ENCODE measurements at places on chromosomes 11 and 22.

DNA sequence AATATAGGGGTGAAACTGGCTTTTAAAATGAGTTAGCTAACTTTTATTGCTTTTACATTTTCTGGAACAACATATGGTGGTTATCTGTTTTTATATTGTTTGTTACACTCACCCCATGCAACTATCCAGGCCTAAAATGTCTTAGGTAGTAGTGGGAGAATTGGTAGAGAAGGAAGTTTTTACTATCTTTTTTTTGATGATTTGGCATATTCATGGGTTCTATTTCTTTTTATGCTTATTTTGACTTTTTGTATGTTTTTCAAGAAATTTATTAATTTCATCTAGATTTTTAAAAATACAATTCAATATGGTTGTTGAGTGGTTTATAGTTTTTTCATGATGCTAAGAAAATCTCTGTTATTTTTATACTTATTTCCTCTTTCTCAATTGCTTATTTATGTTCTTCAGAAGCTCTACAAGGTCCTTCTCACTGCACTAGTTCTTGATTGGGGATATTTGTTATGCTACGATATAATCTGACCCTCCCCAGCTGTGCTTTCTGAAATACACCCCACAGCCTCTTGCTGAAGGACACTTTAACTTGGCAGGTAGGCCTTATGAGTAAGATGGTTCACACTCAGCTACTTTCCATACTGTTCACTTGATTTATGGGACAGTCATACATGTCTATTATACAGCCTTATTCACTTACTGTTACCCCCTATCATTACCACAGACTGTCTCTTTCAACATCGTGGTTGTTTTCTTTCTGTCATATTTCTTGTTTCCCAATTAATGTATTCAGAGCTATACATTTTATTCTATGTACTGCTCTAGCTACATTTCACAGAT is 431.2 kb downstream of the METTL15 start:
- no peak for DNase-seq

GRCh38 chr11:128026596-128026995 is 560.8 kb downstream of the ETS1 start:
- DNase-seq: no peak

- no peak for DNase-seq
Observed at GRCh38 chr11:18731949-18732821, 6.2 kb upstream of the IGSF22 start.

DNA sequence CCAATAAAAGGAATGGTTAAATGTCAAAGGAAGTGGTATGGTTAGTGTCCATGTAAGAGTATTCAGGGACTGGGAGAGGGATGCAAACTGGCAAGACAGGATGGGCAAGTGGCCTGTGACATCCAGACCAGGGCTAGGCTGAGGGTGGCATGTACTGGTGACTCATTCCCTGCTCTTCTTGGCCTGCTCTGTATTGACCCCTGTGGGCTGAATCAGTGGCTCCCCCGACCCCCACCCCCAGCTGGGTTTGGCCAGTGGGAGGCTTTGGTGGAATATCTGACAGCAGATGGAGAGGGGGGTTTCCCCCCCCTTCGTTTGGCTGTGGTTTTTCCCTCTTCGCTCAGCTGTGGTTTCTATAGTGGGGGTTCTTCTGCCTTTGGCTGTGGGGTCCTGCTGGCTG is 87.7 kb downstream of the CSNK2A3 start:
- no peak for DNase-seq

DNA sequence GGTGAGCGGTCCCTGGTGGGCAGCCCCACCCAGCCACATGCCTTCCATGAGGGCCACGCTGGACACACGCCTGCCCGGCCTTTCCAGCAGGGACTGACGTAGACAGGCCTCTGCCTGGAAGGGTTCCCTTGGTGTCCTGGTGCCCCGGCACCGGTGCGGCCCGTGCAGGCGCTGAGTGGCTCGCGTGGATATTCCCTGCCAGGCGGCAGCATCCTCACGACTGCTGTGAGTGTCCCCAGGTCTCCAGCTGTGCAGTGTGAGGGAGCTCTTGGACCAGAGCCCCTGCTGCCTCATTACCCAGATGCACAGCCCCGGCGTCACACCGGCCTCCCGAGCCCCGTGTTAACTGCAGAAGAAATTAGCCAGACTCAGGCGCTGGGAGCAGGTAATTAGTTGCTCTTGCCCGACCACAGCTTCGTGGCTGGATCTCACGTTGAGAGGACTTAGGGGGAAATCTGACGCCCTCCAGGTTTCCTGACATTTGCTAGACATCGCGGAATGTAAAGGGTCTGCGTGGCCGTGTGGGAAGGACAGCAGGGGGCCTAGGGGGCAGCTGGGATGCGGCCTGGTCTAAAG is 1196.3 kb downstream of the BRD1 start:
- DNase-seq: no peak

DNA sequence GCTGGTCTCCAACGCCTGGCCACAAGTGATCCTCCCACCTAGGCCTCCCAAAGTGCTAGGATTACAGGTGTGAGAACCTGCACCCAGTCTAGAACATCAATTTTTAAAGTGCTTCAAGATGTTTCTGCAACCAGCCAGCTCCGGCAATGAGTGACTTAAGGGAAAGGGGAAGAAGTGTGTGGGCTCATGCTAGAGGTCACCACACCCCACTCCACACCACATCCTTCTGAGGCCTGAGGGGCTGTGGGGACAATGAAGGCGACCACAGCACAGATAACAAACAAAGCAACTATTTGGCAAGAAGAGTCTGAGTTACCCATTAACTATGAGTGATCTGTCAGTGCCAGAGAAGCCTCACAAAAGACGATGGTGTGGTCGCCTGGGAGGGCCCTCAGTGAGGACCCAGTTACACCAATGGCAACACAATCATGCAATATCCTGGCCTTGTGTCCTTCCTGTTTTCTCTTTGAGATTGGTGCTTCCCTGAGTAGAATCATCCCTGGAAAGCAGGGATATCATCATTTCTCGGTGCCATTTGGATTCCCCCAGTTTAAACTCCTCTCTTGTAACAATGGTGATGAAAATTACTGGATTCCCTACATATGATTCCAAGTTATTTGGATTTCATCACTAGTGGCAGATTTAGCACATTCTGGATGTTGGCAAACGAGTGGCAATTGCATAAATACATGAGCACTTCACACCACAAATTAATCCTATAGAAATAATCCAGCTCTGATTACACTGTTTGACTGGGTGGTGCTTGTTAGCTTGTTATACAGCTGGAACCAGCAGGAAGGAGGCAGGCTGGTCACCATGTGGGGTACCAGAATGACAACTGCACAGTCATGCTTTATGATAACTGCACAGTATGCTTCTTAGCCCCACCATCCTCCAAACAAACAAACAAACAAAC is 18.4 kb downstream of the ABTB2 start:
- no peak for DNase-seq

GRCh38 chr11:43399983-43400630 is 41.4 kb downstream of the TTC17 start:
- DNase-seq: no peak

DNA sequence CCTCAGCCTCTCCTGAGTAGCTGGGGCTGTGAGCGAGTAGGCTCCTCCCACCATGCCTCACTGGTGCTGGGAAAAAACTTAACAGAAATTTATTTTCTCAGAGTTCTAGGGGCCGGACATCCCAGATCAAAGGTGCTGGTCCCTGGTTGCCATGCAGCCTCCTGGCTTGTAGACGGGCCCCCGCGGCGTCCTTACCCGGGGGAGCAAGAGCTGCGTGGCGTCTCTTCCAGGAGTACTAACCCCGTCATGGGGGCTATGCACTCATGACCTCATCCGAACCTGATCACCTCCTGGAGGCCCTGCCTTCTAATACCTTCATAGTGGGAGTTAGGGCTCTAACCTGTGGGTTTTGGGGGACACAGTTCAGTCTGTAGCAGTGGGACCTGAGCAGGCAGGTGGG is 2.6 kb downstream of the TRABD start:
- no peak for DNase-seq

- DNase-seq: no peak
Observed at GRCh38 chr11:28476049-28476448, 367.9 kb downstream of the METTL15 start.

DNA sequence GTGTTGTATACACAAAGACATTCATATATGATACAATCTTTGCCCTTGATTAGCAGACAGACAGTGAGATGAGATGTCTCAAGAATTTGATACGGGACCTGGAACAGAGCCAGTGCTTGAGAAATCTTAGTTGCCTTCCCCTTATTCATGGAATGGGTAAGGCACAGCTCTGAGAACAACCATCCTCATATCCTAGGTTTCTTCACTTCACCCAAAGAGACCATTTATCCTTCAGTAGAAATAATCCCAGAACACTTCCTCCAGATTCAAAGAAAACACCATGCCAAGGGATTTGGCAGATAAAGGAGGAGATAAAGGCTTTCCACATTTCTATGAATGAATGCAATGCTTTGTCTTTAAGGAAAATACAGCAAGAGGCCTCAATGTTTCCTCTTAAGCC is 8.8 kb upstream of the IZUMO1R start:
- DNase-seq: no peak

DNA sequence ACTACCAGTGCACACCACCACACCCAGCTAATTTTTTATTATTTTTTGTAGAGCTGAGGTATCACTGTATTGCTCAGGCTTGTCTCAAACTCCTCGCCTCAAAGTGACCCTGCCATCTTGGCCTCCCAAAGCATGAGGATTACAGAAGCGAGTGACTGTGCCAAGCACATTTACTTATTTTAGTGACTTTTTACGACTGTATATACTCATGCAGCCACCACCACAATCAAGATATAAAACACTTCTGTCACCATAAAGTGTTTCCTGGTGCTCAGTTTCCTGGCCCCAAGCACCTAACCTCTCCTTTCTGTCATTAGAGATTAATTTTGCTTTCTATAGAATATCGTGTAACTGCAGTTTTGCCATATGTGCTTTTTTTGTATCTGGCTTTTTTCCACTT is 25.9 kb downstream of the ELP4 start:
- DNase-seq: no peak

- DNase-seq: no peak
Observed at GRCh38 chr11:73428699-73429098, 52.5 kb downstream of the RELT start.

DNA sequence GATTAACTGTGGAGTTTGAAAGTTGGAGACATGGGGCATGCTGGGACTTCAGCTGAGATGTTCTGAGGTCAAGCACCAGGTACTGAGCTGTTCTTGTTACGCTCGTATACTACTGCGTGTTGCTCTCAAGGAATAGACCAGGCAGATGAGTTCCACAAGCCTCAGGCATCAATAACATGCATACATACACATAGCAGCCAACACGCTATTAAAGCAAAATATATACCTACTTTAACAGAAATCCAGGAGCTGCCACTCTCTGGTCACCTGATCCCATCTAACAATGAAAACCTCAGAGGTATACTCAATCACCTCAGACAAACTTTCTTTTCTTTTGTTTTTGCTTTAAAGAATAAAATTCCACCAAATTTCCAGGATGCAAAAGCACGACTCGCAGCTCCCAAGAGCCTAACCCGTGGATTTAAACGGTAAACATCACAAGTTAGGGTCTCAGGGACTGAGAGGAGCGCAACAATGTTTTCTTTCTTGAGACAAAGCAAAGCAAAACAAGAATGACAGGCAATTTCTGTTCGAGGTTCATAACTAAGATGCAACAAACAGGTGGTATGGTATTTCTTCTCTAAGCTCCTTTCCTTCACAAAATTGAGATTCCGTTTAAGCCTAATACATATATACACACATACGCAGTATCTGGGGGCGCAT is 16.5 kb downstream of the BLID start:
- no peak for DNase-seq

- no peak for DNase-seq
Observed at GRCh38 chr11:112223754-112224532, 2.3 kb upstream of the PTS start.

- DNase-seq: peak; percentile 25
Observed at GRCh38 chr22:33209930-33210784, 152.0 kb upstream of the SYN3 start.

DNA sequence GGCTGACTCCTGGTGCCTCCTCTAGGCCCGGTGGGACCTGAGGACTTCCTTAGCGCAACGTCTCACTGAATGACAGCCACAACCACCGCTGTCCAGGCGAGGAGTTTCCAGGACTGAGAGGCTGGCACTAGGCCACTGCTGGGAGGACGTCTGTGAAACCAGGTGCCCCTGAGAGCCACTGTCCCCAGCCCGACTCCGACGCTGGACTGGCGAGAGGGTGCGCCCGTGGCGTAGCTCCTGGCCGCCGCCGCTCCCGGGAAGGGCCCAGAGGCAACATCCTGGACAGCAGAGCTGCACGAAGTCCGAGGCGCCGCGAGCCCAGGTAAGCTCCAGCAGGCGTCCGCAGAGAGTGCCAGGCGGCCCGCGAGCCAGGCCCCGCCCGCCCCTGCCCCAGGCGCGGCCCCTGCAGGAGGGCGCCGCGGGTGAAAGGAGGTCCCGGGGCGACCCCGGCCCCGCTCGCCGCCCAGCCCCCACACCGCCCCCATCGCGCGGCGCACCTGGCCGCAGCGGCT is 525 bp downstream of the DGCR2 start:
- DNase-seq: no peak

Data from NT2/D1 (cell line).